ENCODE measurements at places on chromosomes 7 and 10.
A peak's percentile ranks its signal among the peaks of the same experiment; 100 is the strongest.

DNA sequence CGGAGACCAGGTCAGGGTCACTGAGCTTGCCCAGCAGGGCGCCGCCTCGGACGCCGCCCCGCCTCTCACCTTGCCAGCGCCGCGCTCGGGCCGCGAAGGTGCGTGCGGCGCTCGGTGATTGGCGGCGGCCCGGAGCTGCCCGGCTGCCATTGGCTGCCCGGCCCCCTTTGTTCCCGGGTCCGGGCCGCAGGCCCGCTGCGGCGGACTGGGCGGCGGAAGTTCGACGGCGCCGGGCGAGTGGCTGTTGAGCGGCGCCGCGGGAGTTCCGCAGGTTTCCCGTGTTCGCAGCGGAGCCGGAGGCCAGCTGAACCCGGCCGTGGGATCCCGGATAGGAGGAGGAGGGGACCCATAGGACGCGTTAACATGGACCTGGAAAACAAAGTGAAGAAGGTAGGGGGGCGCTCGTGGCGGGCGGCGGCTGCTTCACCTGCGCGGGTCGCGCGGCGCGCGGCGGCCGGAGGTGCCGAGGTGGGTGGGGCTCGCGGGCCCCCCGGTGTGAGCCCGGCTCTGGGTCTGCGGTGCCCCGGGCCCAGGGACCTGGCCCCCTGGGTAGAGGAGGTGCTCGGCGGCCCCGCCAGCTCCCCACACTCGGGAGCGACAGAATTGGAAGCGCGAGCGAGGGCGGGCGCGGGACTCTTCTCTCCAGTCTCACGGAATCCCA, at the start of gene TES:
TES (plus strand) TSS at position 195 of the 661 bp plus-strand sequence; CDS start at position 364, 169 bp downstream.
- DNase-seq = peak; percentile 80

DNA sequence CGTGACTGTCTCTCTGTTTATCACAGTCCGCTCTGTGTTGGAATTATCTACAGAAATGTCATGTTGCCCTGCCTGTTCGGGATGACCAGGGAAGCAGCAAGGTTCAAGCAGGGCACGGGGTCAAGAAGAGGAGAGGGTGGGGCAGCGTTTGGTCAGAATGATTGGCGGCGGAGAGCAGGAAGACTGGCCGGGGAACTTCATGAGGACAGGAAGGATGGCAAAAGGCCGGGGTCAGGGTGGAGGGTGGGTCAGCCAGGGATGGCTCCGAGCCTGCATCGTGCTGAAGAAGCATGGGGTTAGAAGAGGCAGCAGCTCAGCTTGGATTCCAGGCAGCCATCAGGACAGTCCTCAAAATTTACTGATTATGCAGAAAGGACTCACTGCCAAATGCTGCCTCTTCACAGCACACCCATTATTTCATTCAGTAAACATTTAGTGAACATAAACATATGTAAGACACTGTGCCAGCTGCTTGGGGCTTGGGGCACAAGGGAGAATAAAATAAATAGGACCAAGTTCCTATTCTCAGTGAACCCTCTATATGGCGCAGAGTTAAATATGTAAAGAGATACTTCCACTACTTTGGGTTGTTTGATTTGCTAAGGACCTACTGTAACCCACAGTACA, 42.8 kb downstream of the WNT2 start:
- no peak for DNase-seq

GRCh38 chr7:96285579-96285978, 36.3 kb downstream of the SLC25A13 start:
- no peak for DNase-seq

- no peak for DNase-seq
Observed at GRCh38 chr10:129500617-129501339, 33.7 kb downstream of the MGMT start.

- no peak for DNase-seq
Observed at GRCh38 chr10:114642729-114643128, 15.3 kb downstream of the ABLIM1 start.

- DNase-seq = no peak
Observed at GRCh38 chr7:26563406-26563805, 271.7 kb downstream of the SNX10 start.

Measured in NCI-H774 (cell line).